ENCODE measurements at places on chromosomes 5 and 9.

GRCh38 chr9:121914604-121915303 is 178.4 kb downstream of the TTLL11 start:
- DNase-seq, result no peak

DNA sequence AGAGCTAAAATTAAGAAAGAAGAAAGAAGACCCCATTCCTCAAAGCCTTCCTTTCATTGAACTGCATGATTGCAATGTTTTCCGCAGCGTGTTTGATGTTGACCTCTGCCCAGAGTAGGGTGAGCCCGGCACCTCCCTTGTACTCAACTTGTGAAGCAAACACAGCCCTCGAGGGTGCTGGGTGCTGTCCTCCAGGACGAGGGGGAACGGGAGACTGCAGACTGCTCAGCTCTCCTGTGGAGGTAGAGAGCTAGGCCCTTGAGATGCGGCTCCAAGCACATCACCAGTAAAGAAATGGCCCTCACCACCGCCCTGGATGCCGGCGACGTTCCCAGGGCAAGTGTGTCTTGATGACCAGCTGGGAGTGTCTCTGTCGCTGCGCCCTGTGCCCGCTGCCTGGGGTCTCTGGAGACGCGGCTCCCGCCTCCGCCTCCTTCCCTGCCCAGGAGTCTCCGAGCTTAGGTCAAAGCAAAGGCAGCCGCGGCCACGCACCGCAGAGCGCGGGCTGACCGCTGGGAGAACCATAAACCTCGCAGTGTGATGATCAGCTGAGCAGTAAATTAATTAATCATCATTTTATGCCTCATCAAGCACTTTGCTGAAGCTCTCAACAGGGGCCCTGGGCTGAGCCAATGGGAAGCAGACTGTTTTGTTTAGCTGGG is 108.7 kb downstream of the IRX2 start:
- no peak for DNase-seq

GRCh38 chr5:149924486-149924885 is 20.1 kb downstream of the PDE6A start:
- DNase-seq, result no peak

DNA sequence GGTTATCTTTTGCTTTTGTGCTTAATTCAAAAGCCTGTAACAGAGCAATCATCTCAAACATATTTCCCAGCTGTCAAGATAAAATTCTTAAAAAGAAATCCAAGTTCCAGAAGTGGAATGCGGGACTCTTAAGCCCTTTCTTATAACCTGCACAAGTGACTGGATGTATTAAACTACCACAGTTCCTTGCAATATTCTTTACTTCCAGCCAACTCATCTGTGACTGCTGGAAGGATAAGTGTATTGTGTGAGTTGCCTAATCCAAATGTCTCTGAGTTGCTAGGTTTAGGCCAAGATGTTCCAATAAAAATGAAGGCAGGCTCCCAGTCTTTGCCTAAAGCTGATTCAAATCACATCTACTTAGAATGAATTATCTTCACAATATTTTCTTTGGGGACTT is 159.2 kb upstream of the SLC24A2 start:
- no peak for DNase-seq

DNA sequence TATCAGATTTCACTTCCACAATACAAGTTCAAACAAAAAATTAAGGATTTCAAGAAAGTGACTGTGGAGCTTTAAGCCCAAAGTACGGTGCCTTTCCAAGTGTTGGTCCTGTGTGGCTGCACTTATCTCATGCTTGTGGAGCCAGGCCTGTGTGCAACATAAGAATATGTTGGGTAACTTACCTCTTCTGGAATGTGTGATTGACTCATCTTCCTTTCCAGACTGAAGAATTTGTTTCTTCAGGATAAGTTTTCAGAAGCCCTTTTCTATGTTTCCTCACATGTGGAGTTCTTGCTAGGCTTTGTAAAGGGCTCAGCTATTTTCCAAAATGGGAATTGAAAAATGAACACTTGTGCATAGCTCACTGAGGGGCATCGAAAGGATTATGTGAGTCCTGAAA is 485.1 kb upstream of the PAPPA start:
- no peak for DNase-seq

DNA sequence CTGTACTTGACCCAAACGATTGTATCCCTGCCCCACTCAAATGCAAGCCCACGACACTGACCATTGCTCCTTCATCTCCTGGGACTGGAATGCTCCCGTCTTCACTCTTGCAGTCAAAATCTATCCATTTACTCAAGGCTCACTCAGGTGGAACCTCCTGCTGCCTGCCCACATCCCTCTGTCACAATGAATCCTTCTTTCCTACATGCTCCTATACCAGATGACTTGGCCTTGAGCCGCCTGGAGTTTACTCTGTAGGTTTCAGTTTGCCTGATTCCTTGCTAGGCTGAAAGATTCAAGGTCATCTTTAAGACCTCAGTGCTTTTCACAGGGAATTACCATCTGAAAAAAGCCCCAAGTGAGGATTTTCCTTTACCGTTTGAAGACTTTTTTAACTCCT is 264.1 kb downstream of the GLIS3 start:
- no peak for DNase-seq

- DNase-seq, result no peak
These were observed 62.4 kb downstream of the MARCHF3 start for GRCh38 chr5:126967808-126968466.

GRCh38 chr9:137173796-137174664 is 2.2 kb upstream of the TMEM210 start:
- DNase-seq, result no peak

- no peak for DNase-seq
These were observed 615.1 kb downstream of the TLE1 start for GRCh38 chr9:81074221-81074620.

GRCh38 chr5:125836256-125836655 is 587.0 kb upstream of the GRAMD2B start:
- DNase-seq, result no peak

DNA sequence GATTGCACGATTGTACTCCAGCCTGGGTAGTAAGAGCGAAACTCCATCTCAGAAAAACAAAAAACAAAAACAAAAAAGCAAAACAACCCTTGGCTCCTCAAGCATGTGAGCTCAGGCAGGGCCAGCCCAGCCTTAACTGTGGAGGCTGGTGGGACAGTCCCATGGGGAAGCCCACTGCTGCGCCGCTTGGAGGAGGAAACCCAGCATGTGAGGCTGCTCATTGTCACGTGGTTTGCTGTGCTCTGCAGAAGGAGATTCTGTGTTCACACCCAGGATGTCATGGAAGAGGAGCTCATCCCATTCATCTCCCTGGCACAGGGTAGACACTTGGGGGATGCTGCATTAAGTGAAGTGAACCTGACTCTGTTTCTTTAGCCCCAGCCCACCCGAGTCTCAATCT is 4.0 kb downstream of the ZBED3 start:
- DNase-seq, result no peak

DNA sequence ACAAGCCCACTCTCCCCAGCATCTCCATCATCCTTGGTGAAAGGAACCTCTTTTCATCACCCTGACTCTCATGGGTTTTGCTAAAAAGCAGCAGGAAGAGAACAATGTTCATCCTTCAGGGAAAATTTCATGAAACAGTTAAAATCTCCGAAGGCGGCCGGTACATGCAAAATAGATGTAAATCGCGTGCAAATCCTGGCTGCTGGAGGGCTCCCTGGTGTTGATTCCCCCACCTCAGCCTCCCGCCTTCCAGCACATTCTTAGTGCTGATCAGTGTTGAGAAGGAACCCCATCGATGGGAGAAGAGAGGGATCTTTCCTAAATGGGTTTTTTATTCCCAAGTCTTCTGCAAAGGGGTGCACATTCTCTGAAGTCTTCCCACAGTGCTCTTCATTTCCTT is 8.7 kb upstream of the GFI1B start:
- no peak for DNase-seq

- no peak for DNase-seq
These were observed 7.9 kb upstream of the ENG start for GRCh38 chr9:127862075-127863011.

DNA sequence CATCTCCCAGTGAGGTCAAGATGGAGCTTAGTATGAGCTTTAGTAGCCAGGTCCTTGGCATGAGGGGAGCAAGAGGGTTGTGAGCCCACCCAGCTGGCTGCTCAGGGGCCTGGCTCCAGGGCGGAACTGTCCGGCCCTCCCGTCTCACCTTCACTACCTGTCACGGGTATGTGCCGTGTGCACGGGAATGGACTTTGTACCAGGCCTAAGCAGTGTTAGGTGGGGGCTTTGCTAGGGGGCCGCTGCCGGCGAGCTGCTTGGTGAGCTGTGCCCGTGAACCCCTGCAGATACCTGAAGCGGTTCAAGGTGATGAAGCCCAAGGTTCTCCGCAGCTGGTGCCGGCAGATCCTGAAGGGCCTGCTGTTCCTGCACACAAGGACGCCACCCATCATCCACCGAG is 46.7 kb downstream of the WNK2 start:
- DNase-seq, result no peak

DNA sequence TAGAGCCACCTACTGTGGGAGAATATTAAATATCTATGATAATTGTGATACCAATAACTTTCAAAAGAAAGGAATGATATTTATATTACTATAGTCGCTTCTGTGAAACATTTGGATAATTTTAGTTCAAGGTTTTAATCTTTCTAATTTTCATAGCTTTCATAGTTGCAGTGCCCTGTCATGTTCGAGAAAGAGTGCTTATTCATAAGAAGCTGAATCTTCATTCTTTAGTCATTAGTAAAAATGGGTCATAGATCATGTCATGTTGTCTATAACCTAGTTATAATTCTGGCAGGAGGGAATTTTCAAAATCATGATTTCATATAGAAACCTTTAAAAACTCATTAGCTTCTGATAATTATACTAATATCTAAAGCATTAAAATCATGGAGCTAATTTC is 685.6 kb downstream of the CETN3 start:
- DNase-seq, result no peak

GRCh38 chr5:39424736-39425637 is at the start of gene DAB2:
DAB2 (minus strand) TSS chr5:39424980; CDS start chr5:39394320, 30,660 bp downstream.
- DNase-seq, result peak; percentile 75

- DNase-seq, result no peak
These were observed 5.1 kb downstream of the EEIG1 start for GRCh38 chr9:127975376-127976315.

DNA sequence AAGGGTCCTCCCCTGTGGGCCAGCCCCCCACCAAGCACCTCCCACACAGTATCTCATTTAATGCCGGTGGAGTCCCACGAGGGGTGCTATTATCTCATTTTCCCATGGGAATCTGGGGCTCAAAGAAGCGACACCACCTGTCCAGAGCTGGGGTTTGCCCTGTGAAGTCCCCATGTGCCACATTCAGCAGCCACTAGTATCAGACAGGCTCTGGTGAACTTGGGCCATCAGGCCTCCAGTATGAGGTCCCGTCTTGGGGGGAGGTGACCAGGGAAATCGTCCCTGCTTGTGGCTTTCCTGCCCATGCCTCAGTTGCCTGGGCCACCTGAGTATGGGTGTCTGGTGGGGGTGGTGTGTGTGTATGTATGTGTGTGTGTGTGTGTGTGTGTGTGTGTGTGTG is 222.7 kb downstream of the PBX3 start:
- DNase-seq, result no peak

DNA sequence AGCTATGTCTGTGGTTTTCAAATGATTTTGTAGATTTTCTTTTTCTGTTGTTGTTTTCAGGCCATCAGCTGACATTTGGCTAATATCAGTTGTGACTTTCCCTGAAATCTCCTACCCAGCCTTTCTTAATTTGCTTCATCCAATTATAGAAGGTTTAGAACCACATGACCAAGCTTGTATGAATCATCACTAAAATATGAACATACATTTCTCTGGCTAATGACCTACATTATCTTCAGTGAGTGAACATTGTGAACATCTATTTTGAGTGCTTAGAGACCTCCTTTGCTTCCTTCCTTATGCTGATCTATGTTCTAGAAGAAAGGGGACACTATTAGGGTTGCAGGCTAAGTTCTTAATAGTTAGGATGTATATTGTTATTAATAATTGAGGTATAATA is 532.5 kb downstream of the RAB3C start:
- no peak for DNase-seq

DNA sequence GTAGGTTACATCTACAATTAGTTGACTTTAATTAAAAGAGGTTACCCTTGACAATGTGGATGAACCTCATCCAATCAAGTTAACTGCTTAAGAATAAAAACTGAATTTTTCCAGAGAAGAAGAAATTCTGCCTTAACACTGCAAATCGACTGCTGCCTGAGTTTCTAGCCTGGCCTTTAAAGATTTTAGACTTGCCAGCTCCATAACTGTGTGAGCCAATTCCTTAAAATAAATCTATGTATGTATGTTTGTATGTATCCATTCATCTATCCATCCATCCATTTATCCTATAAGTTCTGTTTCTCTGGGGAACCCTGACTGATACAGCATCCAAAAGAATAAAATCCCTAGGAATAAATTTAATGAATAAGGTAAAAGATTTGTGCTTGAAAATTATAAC is 136.1 kb downstream of the TMEM38B start:
- no peak for DNase-seq

- DNase-seq, result no peak
These were observed 141.6 kb downstream of the NR3C1 start for GRCh38 chr5:143261748-143262392.

GRCh38 chr5:71832812-71833715 is 114.0 kb downstream of the CARTPT start:
- DNase-seq, result no peak

GRCh38 chr9:136848393-136849037 is 694 bp upstream of the PHPT1 start:
- no peak for DNase-seq

DNA sequence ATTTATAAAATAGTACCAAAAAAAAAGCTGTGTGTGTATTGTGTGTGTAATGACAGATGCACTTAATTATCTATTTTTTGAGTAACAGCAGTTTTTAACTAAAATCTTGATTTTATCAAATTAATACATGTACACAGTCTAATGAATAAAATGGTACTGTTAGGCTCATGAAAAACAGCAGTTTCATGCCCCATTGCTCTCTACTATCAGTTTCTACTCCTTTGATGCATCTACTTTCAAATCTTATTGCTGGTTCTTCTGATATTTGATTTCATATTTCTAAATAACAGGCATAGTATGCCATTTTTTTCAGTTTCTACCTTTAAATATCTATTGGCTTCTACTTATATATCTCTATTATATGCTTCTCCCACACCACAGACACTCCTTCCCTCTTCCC is 117.4 kb downstream of the CCDC171 start:
- no peak for DNase-seq

- DNase-seq, result no peak
These were observed 88.0 kb upstream of the NFIB start for GRCh38 chr9:14401911-14402310.

GRCh38 chr5:154117050-154117449 is 73.5 kb upstream of the GALNT10 start:
- DNase-seq, result no peak

GRCh38 chr5:149452665-149453617 is 73.8 kb upstream of the IL17B start:
- no peak for DNase-seq

DNA sequence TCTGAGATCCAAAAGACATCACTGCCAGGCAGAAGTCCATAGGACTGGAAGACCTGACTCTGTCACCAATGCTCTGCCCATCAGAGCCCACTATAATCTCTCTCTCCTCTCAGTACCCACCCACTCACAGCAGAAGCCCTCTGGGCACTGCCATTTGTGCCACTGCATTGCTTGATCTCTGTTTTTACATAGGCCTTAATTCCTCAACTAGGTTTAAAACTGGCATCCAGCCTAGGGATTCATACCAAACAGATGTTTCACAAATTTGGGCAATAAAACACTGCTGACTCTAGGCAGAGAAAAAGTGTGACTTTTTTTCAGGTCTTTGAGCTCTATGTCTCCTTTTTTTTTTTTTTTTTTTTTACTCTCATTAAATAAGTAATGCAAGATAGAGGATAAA is 91.1 kb upstream of the RANBP3L start:
- DNase-seq, result no peak

- no peak for DNase-seq
These were observed 184.6 kb downstream of the AP3B1 start for GRCh38 chr5:78109891-78110324.

- DNase-seq, result no peak
These were observed 300.5 kb downstream of the COX7C start for GRCh38 chr5:86918246-86918645.

Data from glomerular endothelial cell (primary cell).